ENCODE measurements at places on chromosomes 7 and 10. TPM values are rescaled to one million over a fixed set of nuclear protein-coding genes. Genes with fewer than 3 reads are reported as not detected.

Gene SEMA3D
- 10.8 TPM for total RNA-seq

Gene AUTS2
- total RNA-seq, result 1.4 TPM

Gene MRC1
- total RNA-seq, result not detected

Gene VCL
- 283 TPM for total RNA-seq

Gene CDC14C
- total RNA-seq, result under 0.01 TPM

Gene CAMK1D
- total RNA-seq, result 4.2 TPM

Gene SPDYE8
- not detected for total RNA-seq

Gene TLX1
- total RNA-seq, result not detected

Gene RBM28
- total RNA-seq, result 18.6 TPM

Gene ADGRA1
- not detected for total RNA-seq

Gene PTF1A
- not detected for total RNA-seq

Gene SPDYE11
- not detected for total RNA-seq

Gene NEURL1
- total RNA-seq, result 0.28 TPM

Gene PKD1L1
- under 0.01 TPM for total RNA-seq

Gene CISD1
- total RNA-seq, result 25.8 TPM

Gene NDUFA5
- 14.4 TPM for total RNA-seq

Gene BEND7
- total RNA-seq, result 3.1 TPM

Gene FIS1
- 293 TPM for total RNA-seq

Gene DPYSL4
- total RNA-seq, result 7.2 TPM

Gene LRRC61
- total RNA-seq, result not detected

Gene GHRHR
- not detected for total RNA-seq

Gene SRGN
- 46.4 TPM for total RNA-seq

Gene ACTL6B
- total RNA-seq, result not detected

Gene MMD2
- total RNA-seq, result not detected

Gene FAM25A
- not detected for total RNA-seq

Gene CFAP69
- total RNA-seq, result 0.72 TPM

Gene FGL2
- total RNA-seq, result 1.3 TPM

Gene IGFBP3
- 272 TPM for total RNA-seq

Gene KIF11
- total RNA-seq, result 18.3 TPM

Gene ANTXRL
- not detected for total RNA-seq

Gene GPR26
- total RNA-seq, result not detected

Gene TMEM229A
- total RNA-seq, result not detected

Gene SSC4D
- total RNA-seq, result 0.56 TPM

Gene MAGI2
- total RNA-seq, result 27.2 TPM

Gene EPDR1
- total RNA-seq, result not detected

Gene CHST15
- 0.18 TPM for total RNA-seq

Gene LIPF
- not detected for total RNA-seq

Gene ABCA13
- total RNA-seq, result under 0.01 TPM

Gene CALML3
- total RNA-seq, result not detected

Gene FFAR4
- not detected for total RNA-seq

Gene CADPS2
- total RNA-seq, result 0.54 TPM

Gene HOXA4
- total RNA-seq, result 1.1 TPM

Gene ITIH5
- total RNA-seq, result under 0.01 TPM

Gene PNLIPRP2
- not detected for total RNA-seq

Gene ADAM22
- 0.18 TPM for total RNA-seq

Gene PIK3CG
- total RNA-seq, result under 0.01 TPM

Gene MEOX2
- under 0.01 TPM for total RNA-seq

Gene KCNH2
- 0.56 TPM for total RNA-seq

Gene NUTM2E
- total RNA-seq, result not detected

Gene FLNC
- 116 TPM for total RNA-seq

Gene PKD2L1
- total RNA-seq, result not detected

Gene CALCR
- total RNA-seq, result not detected

Gene CPEB3
- total RNA-seq, result 0.18 TPM

Gene PRSS1
- not detected for total RNA-seq

Gene NME8
- total RNA-seq, result not detected

Gene NFKB2
- 16.1 TPM for total RNA-seq

Gene CRTAC1
- total RNA-seq, result not detected

Gene BAG3
- 5.4 TPM for total RNA-seq

Measured in IMR-90 (cell line).